ENCODE measurements at places on chromosomes 3 and 15. TPM values are rescaled to one million over a fixed set of nuclear protein-coding genes. Genes with fewer than 3 reads are reported as not detected.

Gene MORC1
- total RNA-seq: not detected

Gene SLC28A2
- total RNA-seq: not detected

Gene REC114
- total RNA-seq: not detected

Gene TLR9
- not detected for total RNA-seq

Gene COL8A1
- not detected for total RNA-seq

Gene ETFA
- total RNA-seq: 244 TPM

Gene FSTL1
- 62.0 TPM for total RNA-seq

Gene PLCB2
- 0.97 TPM for total RNA-seq

Gene SYNPR
- total RNA-seq: not detected

Gene GRM2
- 0.03 TPM for total RNA-seq

Gene CIB1
- 224 TPM for total RNA-seq

Gene CP
- 6.1 TPM for total RNA-seq

Gene GABRB3
- total RNA-seq: 70.0 TPM

Gene LIPH
- 4.3 TPM for total RNA-seq

Gene HRH1
- 6.9 TPM for total RNA-seq

Gene IQCF5
- not detected for total RNA-seq

Gene TEX55
- not detected for total RNA-seq

Gene FAM227B
- 1.2 TPM for total RNA-seq

Gene SRPRB
- 58.1 TPM for total RNA-seq

Gene TGM4
- 0.23 TPM for total RNA-seq

Gene RCN2
- 69.1 TPM for total RNA-seq

Gene TMEM108
- not detected for total RNA-seq

Gene ABHD5
- 18.5 TPM for total RNA-seq

Data from A549 treated with AZD2906 at 1 μM for 4 hours (cell line).